ENCODE measurements at places on chromosomes 1 and 21.
A peak's percentile ranks its signal among the peaks of the same experiment; 100 is the strongest.

GRCh38 chr1:44895919-44896734, 53.1 kb upstream of the PTCH2 start:
- DNase-seq, result no peak

DNA sequence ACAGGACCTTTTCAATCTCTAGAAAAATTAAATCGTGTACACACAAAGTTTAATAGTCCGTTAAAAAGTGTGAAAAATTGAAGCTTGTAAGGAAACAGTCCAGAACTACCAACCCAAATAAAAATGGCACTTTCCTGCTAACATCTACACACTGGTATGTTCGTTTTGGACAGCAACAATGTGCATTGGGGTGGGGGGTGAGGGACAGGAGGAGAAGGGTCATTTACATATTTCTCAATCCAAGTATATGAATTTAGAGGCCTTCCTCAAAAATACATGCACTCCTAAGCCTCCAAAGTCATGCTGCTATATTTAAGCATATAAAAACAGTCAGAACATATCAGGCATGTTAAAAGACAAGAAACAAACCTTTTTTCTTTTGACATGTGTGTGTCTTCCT, 2.5 kb downstream of the PPP1R15B start:
- DNase-seq, result no peak

DNA sequence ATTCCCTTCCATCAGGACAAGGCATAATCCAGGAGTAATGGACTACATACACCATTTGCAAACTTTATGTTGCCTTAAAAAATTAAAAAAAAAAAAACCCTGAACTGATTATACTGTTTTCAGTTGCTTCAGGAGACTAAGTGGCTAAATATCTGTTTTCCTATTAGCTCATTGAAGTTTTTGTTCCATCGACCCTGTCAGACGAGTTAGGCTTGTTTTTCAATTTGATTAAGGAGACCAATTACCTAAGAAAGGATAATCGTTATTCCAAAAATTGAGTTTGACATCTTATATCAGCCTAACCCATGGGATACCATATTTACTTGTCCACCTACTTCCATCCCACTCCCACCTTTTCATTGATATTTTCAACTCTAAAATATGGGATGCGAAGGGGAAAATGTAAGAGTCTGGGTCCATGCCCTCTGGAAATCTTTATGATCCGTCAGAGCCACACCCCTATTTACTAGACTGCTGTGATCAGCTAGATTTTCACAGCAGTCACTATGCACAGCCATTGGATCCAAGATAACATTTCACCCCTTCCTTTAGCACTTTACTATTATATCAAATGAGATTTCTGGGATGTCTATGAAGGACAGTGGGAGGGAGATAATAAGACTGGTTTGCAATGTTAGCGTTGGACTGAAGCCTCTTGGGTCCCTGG, 41.0 kb downstream of the IL12RB2 start:
- DNase-seq, result no peak

GRCh38 chr1:109807822-109808680, 44.3 kb upstream of the EPS8L3 start:
- no peak for DNase-seq

DNA sequence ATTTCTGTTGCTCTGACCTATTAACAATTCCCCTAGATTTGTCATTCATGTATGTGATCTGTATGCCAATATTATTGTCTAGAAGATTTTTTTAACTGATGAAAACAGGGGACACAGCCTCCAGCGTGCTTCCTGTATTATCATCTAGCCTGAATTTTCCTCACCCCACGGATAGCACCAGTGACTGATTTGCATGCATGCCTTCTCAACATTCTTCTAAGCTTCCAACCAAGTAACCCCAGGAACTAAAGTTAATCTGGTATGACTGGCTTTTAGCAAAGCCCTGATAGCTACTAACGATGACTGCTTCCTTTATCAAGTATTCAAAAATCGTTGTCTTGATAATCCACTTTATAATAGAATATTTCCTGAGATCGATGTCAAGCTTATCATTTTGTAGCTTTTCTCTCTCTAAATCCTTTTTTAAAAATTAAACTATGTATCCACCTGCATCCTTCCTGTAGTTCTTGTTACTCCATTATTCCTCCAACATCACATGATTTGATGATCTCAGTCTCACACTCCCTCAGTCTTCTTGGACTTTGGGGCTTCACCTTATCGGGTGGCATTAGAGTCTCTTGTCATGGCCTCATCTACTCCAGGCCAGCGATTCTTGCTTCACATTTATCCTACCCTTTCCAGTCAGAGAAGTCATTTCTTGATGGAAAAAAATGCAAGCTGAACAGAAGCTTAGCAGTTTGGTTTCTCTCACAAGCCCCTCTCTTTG, 19.0 kb downstream of the BCAR3 start:
- DNase-seq, result peak; percentile 61

DNA sequence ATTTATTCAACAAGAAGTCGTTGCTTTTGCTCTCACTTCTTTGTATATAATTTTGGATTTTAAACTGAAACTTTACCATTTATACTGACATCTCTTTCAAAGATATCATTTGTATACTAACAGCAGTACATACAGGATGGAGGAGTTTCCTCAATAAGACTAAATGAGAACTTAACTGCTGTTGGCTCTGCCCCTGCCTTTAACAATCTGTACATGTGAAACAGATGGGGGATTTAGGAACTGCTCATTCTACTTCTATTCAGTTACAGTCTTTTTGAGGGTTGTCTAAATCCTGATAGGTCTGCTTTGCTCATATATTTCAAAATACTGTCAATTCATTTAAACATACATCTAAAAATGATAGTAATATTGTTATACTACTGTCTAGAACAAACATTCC, 663.2 kb downstream of the ADGRL2 start:
- no peak for DNase-seq

- no peak for DNase-seq
Observed at GRCh38 chr1:23619299-23620188, 60.2 kb upstream of the ID3 start.

- DNase-seq, result no peak
Observed at GRCh38 chr1:46617108-46617800, 643 bp upstream of the MOB3C start.

DNA sequence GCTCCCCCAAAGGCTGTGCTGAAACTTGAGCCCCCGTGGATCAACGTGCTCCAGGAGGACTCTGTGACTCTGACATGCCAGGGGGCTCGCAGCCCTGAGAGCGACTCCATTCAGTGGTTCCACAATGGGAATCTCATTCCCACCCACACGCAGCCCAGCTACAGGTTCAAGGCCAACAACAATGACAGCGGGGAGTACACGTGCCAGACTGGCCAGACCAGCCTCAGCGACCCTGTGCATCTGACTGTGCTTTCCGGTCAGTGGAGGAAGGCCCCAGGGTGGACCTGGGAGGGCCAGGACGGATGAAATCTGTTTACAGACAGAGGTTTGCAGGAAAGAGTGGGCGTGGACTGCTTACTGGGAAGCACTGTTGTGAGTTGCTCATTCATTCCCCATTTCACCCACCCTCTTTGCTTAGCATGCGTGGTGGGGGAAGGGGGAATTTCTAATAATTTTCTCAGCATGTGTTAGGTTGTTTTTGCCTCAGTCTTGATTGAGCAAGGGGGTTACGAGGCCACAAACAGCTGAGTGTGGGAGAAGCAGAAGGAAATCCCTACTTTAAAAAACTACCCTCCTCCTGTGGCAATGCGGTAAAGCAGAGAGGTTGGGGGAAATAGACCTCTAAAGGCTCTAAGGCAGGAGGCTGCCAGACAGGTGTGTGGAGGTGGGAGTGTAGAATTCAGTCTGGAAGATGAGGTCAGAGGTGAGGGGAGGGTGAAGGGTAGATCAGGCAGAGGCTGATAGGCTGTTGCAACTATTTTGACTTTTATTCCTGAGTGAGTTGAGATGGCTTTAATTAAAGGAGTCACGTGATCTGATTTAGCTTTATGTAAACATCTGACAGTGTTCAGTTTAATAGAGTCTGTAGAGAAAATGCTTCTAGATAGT, 1.3 kb downstream of the FCGR2A start:
- no peak for DNase-seq

DNA sequence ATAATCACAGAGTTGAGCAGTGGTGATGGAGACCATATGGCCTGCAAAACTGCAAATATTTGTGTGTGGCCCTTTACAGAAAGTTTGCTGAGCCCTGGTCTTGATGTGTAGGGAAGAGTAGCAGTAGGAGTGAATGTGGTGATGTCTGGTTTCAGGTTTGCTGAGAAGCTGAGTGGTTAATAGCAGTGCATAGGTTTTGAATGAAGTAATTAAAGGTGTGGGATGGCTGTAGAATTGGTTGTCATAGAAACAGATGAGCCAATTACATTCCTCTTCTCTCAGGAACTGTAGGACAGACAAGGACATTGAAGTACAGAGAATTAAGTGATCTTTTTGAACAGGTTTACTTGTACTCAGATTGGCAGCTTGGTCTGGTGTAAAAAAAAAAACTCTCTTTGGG, 37.4 kb downstream of the PRDM2 start:
- DNase-seq, result no peak

- no peak for DNase-seq
Observed at GRCh38 chr1:31707711-31708110, 3.9 kb upstream of the COL16A1 start.

- DNase-seq, result no peak
Observed at GRCh38 chr1:164576291-164577271, 17.6 kb downstream of the PBX1 start.
